Pancreas (tissue), 10 donors: ENCODE measurements at places on chromosomes 12 and 14.

GRCh38 chr12:131903270-131904255, 9.1 kb downstream of the ULK1 start:
- DNase-seq, result peak; percentile 17

DNA sequence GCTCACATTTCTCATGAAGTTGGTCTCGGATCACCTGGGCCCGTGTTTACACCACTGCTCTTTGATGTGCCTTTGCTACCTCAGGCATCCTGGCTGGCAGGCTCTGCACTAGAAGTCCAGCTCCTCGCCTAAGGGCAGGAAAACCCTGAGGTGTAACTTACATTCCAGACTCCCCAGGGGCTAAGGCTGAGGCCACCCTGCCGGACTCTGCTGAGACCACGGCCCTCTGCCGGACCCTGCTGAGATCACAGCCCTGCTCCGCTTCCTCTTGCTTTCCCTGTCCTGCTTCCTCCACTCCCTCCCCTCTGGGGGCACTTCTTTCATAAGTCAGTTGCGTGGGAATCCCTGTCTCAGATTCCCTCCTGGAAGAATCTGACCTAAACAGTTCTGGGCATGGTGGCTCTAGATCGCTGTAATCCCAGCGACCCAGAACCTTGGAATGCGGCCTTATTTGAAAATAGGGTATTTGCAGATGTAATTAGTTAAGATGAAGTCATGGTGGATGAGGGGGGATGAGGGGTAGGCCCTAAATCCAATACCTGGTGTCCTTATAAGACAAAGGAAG, 17.2 kb downstream of the RILPL1 start:
- DNase-seq, result no peak

GRCh38 chr14:74599321-74599761, 12.7 kb downstream of the LTBP2 start:
- DNase-seq, result no peak

- DNase-seq, result no peak
Measured at GRCh38 chr14:33679461-33680225, 271.2 kb downstream of the EGLN3 start.

GRCh38 chr14:96616161-96616721, 114.1 kb downstream of the PAPOLA start:
- DNase-seq, result no peak
